ENCODE measurements at places on chromosomes 7 and 10. TPM values are rescaled to one million over a fixed set of nuclear protein-coding genes. Genes with fewer than 3 reads are reported as not detected.
A peak's percentile ranks its signal among the peaks of the same experiment; 100 is the strongest.

DNA sequence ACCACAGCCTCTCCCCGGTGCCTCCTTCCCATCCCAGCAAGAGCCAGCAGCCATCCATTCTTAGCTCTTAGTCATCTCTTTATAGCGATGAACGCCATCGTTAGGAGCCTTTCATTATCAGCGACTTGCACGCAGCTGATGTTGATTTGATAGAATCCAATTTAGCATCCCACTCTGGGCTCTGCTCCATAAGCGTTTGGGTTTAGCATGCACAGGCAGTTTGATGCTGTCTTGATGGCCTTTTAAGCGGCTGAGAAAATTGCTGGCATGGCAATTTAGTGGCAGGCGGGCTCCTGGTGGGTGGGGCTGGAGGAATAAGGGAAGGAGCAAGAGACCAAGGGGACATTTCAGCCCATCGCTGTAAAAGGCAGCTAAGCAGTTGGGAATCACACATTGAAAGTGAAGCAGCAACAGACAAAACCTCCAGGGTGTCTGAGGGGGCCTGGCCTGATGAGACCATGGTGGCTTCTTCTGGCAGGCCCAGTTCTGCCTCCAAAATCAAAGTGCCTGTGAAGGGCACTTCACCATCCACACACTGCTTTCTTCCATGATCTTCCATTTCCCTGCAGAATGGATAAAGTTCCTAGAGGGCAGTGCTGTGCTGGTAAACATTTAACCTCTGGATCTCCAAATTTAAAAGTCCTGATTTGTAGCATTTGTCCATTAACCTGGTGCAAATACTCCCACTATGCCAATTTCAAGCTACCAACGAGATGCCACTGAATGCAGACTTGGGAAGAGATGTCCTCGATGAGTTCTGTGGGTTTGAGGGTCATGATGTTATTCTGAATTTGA is 107.8 kb upstream of the PLXNA4 start:
- no peaks in the 10 kb centered on the region for H3K27me3 ChIP-seq
- no peak overlapping the region for H3K4me3 ChIP-seq
- no peak for DNase-seq
- no peaks in the 10 kb centered on the region for H3K4me1 ChIP-seq
- H3K27ac ChIP-seq, result no peak overlapping the region

- DNase-seq, result no peak
- H3K27ac ChIP-seq, result no peak overlapping the region
- H3K27me3 ChIP-seq, result no peaks in the 10 kb centered on the region
Observed at GRCh38 chr10:89382757-89383156, 4.9 kb downstream of the IFIT1B start.

DNA sequence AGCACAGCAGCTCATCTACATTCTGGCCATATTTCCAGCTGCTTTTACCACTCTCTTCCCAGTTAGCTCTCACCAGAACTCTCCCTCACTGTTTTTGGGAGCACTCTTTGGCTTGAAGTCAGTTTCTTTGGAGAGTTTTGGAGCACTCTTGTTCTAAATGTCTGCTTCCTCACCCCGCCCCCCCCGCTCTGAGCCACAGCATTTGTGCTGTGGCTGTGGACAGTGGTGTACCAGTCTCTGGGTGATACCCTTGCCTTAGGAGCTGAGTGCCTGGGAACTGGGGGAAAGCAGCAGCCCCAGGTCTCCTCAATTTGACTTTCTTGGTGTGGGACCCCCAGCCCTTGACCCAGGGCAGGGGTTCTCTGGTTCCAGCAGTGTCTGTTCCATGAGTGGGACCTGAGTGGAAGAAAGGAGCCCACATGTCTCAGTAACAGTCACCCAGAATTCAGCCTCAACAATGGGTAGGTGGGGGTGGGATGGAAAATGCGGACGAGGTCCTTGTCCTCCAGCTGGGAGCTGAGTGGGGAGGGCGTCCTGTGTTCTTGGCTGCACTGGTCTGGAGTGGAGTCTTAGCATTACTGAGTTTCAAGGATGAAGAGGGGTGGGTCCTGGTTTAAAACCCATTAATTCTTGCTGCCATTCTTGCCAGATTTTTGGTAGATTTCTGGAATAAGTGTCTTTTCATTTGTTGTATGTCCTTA is 18.0 kb downstream of the RBM33 start:
- no peaks in the 10 kb centered on the region for H3K27me3 ChIP-seq
- H3K4me1 ChIP-seq, result no peaks in the 10 kb centered on the region
- no peak for DNase-seq
- H3K4me3 ChIP-seq, result no peak overlapping the region
- no peak overlapping the region for H3K27ac ChIP-seq
- no peaks in the 10 kb centered on the region for H3K36me3 ChIP-seq

Gene SRRM3
- total RNA-seq, result not detected

DNA sequence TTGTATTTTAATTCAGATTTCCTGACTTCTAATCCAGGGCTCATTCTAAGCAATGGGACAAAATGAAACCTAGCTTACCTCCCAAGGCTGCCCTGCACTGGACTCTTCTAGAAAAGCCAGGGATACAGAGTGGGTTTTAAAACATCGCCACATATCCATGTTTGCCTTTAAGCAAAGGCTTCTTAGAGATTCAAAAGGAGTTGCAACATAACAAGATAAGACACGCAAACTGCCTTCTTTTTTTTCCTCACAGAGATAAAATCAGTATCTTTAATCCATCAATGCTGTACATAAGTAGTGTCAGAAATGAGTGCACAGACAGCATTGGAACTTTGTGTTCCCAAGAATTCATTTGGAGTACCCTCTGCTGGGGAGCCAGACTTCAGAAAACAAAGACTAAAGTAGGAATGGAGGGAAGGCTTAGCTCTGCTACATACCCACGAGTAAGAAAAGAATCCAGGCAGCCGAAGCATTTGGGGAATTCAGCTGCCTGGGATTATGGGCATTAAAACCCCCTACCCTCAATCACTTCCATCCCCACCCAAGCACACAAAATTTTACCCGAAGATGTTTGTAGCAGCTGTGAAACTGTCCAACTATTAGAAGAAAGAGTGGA is 427.8 kb downstream of the ARL4A start:
- H3K4me1 ChIP-seq, result no peaks in the 10 kb centered on the region
- no peak for DNase-seq
- H3K27ac ChIP-seq, result no peak overlapping the region
- no peaks in the 10 kb centered on the region for H3K27me3 ChIP-seq
- H3K36me3 ChIP-seq, result no peaks in the 10 kb centered on the region

DNA sequence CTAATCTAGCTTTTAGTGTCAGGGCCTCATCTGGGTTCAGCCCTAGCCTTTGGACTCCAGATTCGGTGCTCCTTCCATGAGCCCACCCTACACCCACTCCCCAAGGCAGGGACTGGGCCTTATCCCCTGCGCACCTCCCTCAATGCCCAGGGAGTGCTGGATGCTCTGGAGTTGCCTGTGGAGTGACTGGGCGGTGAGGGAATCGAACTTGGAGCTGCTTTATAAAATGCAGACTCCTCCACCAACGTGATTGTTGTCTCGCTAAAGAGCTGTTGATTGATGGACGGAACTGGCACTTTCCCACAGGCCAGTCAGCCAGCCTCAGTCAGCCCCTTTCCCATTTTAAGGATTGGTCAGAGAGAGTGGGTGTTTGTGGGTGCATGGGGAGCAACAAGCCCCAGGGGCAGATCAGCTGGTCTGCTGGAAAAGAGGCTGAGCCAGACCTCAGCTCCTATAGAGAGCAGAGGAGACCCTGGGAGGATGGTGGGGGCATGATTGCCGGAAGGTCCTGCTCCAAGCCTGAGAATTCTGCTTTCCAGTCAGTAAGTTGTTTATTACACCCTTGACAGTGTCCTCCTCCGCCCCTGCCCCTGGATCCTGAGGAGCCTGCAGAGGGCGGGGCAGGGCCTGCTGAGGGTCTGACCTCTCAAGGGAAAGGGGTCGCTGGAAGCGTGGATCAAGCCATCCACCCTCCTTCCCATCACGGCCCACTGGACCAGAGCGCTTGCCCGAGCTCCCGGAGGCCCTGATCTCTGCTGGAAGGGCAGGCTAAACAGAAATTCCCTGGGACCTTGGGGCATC is 16.7 kb downstream of the UNC5B start:
- no peak overlapping the region for H3K27ac ChIP-seq
- H3K36me3 ChIP-seq, result no peaks in the 10 kb centered on the region
- DNase-seq, result peak; percentile 50
- no peak overlapping the region for H3K4me3 ChIP-seq

Gene TEX36
- total RNA-seq, result not detected

- no peaks in the 10 kb centered on the region for H3K27me3 ChIP-seq
- H3K4me1 ChIP-seq, result peaks cover 28% of the 10 kb centered on the region
- H3K36me3 ChIP-seq, result peaks cover 8% of the 10 kb centered on the region
- no peak overlapping the region for H3K27ac ChIP-seq
Observed at GRCh38 chr7:139693651-139694388, 84.0 kb downstream of the HIPK2 start.

Gene CALHM1
- not detected for total RNA-seq

DNA sequence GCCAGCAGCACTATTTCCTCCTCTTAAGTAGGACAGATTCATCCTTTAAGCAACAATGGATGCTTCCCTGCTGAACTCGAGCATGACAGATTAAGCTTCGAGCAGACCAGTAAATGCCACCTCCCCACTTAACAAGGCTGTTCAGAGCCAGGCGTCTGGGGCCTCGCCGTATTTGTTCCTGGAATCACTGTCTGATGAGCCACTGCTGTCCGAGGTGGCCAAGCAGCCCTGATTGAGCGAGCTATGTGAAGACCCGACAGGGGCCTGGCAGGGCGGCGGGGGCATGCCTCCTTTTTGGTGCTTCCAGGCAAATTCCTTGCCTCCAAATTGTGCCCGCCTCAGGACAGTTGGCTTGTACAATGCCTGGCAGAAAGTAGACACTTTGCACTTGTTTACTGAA is 862.6 kb downstream of the NRG3 start:
- H3K27ac ChIP-seq, result no peak overlapping the region
- H3K27me3 ChIP-seq, result no peaks in the 10 kb centered on the region
- H3K4me3 ChIP-seq, result no peak overlapping the region
- H3K36me3 ChIP-seq, result no peaks in the 10 kb centered on the region
- DNase-seq, result no peak

DNA sequence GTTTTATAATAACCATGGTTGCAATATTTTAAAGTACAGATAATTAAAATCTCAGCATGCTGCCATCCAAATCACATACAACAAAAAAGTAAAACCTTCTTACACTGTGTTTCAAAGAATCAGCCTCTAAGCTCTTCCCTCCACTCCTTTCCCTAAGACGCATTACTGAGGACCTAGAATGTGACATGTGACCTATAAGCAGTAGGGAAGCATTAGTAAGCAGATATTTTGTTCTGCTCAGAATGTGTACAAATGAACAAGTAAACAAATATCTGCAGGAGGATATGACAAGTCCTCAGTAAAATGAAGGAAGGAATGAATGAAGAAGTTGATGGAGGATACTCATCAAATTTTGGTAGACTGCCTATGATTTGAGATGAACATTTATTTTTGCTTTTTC is 49.1 kb downstream of the RAB11FIP2 start:
- H3K4me3 ChIP-seq, result no peak overlapping the region
- H3K36me3 ChIP-seq, result no peaks in the 10 kb centered on the region
- H3K27me3 ChIP-seq, result no peaks in the 10 kb centered on the region
- no peak for DNase-seq
- no peak overlapping the region for H3K27ac ChIP-seq

DNA sequence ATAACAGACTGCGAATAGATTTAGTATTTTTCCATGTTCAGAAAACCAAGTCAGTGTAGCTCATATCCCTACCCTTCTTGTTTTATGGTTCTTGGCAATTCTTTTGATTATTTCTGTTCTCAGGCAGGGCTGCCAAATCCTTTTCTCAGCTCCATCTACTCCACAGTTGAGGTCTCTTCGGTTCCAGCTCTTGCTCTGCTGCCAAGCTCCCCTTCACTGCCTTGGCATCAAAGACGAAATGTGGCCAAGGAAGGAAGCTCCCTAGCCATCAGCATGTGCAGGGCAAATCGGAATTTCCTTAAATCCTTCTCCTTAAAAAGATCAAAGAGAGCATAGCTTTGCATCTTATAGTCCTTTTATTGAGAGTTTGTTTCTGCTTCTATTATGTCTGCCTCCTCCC is 116.4 kb upstream of the NOBOX start:
- H3K36me3 ChIP-seq, result no peaks in the 10 kb centered on the region
- no peaks in the 10 kb centered on the region for H3K4me1 ChIP-seq
- DNase-seq, result no peak
- no peaks in the 10 kb centered on the region for H3K27me3 ChIP-seq
- H3K4me3 ChIP-seq, result no peak overlapping the region

DNA sequence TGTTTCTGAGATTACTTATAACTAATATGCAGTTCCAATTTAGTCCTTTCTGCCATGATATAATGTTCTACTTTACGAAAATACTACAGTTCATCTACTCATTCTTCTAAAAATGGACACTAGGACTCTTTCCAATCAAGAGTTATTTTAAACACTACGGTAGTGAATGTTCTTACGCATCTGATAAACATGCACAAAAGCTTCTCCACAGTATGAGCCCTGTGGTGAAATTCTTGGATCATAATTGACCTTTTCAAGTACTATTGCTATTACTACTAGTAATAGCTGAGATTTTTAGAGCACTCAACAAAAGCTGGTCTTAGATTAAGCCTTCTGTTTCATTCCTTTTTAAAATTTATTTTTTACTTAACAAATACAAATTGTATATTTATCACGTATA is 106.4 kb downstream of the CH25H start:
- no peaks in the 10 kb centered on the region for H3K4me1 ChIP-seq
- no peak for DNase-seq
- H3K36me3 ChIP-seq, result no peaks in the 10 kb centered on the region
- H3K4me3 ChIP-seq, result no peak overlapping the region

GRCh38 chr10:73211106-73211811 is 35.8 kb downstream of the DNAJC9 start:
- H3K27me3 ChIP-seq, result no peaks in the 10 kb centered on the region
- DNase-seq, result no peak
- no peak overlapping the region for H3K4me3 ChIP-seq

DNA sequence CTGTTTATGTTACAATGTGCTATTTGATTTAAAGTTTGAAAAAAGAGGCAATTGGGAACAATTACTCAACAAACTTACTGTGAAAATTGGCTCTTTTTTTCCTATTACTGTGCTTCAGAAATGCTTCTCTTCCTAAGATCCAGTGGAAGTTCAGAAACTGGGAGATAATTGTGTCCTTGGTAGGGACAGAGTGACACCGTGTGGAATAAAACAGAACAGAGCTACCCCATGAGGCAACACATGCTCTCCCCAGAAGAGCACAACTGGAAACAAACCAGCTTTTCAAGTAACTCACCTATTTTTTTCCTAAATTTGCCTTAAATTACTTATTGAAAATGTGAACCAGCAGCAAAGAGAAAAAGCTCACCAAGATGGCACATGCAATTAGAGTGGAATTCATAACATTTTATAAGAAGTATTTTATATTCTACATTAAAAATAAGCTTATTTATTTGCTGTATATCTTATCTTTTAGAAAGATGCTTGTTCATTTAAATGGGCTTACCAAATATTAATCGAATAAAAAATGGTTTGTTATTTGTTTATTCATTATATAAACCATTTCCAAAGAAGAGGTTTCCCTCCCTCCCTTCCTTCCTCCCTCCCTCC is 346.1 kb upstream of the ANKRD30A start:
- H3K4me1 ChIP-seq, result no peaks in the 10 kb centered on the region
- no peaks in the 10 kb centered on the region for H3K36me3 ChIP-seq
- no peaks in the 10 kb centered on the region for H3K27me3 ChIP-seq
- H3K4me3 ChIP-seq, result no peak overlapping the region
- no peak overlapping the region for H3K27ac ChIP-seq
- no peak for DNase-seq
